ENCODE measurements at places on chromosomes 6 and 20.

DNA sequence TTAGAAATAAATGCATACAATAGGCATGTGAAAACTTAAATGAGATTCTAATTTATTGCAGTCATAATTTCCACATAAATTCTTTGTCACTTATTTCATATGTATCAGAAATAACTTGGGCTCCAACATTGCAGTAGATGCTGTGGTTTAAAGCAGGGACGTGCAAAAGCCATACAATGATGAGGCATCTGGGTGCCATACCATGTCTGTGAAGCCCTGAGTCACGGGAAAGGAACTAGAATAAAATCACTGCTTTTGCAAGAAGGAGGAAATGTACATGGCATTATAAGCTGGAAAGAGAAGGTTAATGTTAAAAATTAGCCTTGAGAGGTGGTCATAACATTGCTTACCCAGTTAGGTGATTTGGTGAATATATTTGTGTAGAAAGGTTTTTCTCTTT, 180.4 kb downstream of the SASH1 start:
- no peak for DNase-seq

DNA sequence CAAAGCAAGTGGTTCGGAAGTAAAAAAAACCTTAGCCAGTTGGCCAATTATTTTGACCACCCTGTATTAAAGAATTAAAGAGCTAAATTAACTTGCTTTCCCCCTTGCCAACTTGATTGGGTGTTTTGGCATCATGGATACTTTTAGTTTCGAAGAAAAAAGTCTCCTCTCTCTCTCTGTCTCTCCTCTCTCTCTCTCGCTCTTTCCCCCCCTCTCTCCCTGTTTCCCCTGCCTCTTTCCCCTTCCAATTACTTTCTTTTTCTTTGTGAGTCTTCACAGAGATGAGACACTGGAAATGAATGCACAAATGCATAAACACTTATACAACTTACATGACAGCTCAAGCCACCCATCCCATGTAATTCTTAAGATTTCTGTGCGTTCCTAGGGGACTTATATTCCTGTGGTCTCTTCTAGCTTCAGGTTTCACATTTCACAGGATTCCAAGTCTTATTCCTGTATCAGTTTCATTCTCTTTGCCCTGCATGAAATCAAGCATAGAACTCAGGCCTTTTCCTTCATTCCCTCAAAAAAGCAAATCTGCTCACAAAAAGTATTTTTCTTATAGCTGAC, 32.9 kb upstream of the EYA4 start:
- DNase-seq = no peak

DNA sequence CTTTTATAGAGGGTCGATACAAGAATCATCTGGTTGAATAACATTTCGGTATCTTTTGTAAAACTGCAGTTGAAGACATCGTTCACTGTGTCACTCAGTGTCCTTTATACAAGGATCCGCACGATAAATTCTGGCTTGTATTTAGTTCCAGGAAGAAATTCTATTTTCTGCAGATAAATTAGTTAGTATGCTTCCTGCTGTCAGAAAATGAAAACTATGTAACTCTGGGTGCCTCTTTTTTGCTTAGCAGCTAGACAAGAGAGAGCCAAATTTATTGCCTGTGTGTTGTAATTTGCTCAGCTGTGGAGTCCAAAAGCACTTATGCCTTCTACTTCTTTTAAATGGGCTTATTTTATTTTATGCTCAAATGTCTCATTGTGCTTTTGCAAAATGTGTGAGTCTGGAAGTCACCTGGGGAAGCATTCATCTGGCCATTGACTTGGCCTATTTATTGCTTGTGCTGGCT, 56.5 kb upstream of the KCNK16 start:
- no peak for DNase-seq

DNA sequence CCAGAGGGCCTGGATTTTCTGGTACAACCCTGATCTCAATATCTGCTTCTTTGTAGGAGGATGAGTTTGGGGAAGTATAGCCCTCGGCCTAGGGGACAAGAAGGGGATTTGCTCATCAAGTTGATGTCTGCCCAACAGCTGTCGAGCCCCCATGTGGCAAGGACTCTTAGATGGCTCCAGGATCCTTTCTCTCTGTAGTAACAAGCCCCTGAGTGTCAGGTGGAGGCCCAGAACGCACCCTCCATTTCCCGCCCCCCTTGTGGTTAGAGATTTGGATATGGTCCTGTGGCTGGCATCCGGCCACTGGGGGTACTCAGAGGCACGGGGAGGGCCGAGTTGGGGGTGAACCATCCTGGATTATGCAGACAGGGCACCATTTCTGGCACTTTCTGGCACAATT, 50.1 kb downstream of the CTCFL start:
- DNase-seq = no peak

DNA sequence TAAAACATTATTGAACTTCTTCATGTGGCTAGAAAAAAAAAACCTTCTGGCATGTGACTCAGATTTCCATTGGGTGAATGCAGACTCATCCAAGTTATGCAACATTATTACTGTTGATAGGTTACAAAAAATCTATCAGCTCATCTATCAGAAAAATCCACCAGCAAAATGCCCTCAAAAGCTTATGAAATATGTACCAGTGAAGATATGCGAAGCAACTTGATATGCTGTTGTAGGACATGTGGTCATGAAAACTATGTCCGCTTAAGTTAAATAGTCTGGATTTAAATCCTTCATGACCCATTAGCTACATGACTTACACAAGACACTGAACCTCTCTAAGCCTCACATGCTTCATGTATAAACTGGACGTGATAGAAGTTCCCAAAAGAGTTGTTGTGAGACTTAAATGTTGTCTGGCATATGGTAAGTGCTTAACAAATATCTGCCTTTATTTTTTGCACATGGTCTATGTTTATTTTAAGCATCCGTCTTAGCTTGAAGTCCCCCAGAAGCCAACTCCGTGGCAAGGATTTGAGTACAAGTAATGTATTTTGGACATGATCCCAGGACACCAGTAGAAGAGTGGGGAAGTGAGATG, 12.5 kb upstream of the BFSP1 start:
- DNase-seq = no peak

- no peak for DNase-seq
Observed at GRCh38 chr6:139713424-139713823, 339.0 kb upstream of the CITED2 start.

- DNase-seq = no peak
Observed at GRCh38 chr6:4466769-4467480, 309.3 kb upstream of the CDYL start.

- no peak for DNase-seq
Observed at GRCh38 chr6:34090529-34090928, 55.4 kb downstream of the GRM4 start.

GRCh38 chr6:43993881-43994523, 133.2 kb downstream of the MRPL14 start:
- DNase-seq = no peak

GRCh38 chr6:57116776-57117175, 26.8 kb downstream of the ZNF451 start:
- no peak for DNase-seq

DNA sequence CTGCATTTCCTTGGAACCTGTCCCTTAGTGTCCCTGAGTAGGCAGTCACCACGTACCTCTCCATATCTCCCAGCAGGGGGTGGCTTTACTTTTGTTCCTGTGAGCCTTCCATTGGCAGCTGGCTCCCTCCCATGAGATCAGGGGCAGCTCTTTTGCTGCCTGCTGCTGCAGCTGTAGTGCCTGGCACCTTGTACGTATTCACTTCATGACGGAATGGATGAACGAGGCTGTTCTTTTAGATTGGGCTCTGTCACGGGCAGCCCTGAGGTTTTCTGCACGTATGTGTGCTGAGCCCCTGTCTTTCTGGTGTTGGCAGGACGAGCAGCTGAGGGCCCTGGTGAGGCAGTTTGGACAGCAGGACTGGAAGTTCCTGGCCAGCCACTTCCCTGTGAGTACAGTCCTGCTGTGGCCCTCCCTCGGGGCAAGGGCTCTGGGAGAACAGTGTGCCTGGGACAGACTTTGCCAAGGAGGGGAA, 14.6 kb downstream of the MYBL2 start:
- DNase-seq = no peak

DNA sequence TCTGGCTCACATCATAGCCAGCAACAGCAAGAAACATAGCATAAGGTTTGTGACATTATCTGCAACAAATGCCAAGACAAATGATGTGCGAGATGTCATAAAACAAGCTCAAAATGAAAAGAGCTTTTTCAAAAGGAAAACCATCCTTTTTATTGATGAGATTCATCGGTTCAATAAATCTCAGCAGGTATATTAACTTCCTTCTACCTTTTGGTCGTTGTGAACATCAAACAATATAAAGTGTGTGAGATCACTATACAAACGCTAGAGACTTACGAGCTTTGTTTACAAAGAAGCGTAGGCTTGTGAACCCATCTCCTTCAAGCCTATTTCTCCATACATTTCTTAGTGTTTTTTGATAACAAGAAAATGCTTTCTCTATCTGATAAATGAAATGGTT, 3.5 kb downstream of the WRNIP1 start:
- DNase-seq = no peak

GRCh38 chr6:27133281-27134227, 113.9 kb upstream of the PRSS16 start:
- DNase-seq = no peak

DNA sequence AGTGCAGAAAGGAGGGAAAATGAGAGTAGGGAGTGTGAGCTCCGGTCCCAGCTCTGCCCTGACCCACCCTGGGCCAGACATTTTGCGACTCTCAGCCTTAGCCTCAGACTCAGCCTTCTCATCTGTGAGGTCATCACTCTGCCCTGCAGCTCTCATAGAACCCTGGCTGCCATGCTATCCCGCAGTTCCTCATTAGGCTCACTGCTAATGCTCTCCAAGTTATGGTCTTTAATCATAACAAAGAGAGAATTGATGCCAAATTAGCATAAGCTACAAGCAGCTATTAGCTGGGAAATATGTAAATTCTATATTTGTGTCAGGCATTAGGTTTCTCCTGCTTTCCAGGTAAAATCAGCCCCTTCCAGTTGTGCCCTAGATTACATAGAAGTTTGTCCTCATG, 46.5 kb upstream of the MLN start:
- DNase-seq = no peak

DNA sequence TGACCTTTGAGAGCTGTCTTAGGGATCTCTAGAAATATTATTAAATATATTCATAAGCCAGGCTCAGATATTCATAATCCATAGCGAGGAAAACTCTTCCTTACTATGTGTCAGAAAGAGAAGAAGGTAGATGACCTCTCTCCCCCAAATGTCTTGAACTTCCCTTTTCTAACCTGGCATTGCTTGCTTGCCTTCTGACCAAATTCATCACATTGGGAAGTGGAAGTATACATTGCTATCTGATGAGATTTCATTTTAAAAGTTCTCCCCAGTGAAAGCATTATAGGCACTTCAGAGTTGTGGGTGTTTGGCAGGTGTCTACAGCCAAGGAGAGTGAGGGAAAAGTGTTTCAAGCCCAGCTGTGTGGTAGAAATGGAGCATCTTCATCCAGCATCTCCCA, 197.3 kb downstream of the ZFAND3 start:
- DNase-seq = no peak

DNA sequence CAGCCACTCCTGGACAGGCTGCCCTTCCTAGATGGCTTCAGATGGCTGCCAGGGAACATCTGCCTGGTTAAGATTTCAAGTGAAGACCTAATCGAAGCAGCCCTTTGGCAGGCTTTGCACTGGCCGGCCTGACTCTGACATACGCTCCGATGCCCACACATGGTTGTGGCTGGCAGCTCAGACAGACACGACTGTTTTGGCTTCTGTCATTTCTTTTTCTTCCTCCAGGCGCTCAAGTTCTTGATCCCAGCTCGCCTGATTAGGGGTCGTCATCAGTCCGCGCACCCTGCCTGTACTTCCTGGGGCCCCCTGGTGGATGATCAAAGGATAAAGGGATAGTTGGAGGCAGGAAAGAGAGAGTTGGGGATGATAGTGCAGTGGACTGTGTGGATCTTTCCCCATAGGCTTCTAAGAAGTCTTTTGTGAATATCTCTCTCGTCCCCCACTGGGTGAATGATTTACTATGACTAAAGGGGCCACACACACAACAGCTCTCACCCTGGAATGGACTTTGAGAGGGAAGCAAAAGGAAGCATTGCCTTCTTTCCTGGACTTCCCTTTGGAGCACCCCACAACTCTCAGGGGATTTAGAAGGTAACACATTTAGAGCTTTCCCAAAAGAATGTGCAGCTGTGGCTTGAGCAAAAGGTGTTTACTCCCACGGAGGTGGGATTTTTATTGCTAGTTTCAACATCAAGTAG, 21.4 kb upstream of the TRAM2 start:
- DNase-seq = no peak

DNA sequence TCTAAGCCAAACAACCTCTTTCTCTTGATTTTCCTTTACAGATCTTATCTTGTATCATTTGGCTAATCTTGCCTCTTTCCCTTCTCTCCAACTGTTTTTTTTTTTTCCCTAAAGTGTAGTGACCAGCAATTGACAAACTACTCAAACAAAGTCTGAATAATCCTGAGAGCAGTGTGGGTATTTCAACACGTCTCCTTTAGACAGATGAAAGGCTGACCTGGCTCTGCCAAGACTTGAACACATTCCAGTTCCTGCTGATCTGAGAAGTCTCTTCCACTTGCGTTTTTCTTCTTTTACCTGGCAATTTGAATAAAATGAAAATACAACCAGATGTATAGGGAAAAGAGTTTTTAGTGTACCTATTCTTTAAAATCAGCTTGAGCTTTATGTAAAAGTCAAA, 168.4 kb downstream of the GJA10 start:
- no peak for DNase-seq

DNA sequence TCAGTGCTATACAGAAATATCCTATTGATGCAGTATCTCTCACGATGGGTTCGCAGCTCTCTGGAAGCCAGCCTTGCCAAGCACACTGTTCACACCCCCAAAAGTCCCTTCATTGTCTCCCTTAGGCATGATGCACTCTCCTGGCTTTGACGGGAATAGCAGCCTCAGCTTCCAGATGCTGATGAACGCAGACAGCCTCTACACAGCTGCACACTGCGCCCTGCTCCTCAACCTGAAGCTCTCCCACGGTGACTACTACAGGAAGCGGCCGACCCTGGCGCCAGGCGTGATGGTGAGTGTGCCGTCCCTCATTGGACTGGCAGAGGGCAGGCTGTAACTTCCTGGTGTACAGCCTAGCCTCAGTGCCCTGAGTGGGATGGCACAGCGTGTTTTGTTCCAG, 60.0 kb upstream of the PBOV1 start:
- DNase-seq = no peak

DNA sequence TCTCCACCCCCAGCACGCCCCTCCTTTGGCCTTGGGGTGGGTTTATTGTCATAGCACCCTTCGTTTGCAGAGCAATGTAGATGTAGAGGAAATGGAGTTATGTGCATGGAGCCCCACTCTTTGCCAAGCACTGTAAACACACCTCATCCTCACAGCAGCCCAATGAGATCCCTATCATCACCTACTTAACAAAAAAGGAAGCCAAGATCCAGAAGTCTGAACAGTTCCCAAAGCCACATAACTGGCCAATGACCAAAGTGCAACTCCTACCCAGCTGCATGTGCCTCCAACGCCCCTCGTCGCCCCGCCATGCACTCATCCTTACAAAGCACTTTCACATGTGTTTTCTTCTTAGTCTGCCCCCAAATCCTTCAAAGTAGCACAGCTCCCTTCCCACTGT, 21.8 kb upstream of the FOXQ1 start:
- no peak for DNase-seq

- DNase-seq = no peak
Observed at GRCh38 chr6:6392214-6393068, 72.0 kb upstream of the F13A1 start.
